ENCODE measurements at places on chromosomes 12 and 14. TPM values are rescaled to one million over a fixed set of nuclear protein-coding genes. Genes with fewer than 3 reads are reported as not detected.

DNA sequence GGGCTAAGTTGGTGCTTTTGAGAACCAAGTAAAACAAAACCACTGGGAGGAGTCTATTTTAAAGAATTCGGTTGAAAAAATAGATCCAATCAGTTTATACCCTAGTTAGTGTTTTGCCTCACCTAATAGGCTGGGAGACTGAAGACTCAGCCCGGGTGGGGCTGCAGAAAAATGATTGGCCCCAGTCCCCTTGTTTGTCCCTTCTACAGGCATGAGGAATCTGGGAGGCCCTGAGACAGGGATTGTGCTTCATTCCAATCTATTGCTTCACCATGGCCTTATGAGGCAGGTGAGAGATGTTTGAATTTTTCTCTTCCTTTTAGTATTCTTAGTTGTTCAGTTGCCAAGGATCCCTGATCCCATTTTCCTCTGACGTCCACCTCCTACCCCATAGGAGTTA is 1.8 kb upstream of the RAB5B start:
- no peak for DNase-seq

DNA sequence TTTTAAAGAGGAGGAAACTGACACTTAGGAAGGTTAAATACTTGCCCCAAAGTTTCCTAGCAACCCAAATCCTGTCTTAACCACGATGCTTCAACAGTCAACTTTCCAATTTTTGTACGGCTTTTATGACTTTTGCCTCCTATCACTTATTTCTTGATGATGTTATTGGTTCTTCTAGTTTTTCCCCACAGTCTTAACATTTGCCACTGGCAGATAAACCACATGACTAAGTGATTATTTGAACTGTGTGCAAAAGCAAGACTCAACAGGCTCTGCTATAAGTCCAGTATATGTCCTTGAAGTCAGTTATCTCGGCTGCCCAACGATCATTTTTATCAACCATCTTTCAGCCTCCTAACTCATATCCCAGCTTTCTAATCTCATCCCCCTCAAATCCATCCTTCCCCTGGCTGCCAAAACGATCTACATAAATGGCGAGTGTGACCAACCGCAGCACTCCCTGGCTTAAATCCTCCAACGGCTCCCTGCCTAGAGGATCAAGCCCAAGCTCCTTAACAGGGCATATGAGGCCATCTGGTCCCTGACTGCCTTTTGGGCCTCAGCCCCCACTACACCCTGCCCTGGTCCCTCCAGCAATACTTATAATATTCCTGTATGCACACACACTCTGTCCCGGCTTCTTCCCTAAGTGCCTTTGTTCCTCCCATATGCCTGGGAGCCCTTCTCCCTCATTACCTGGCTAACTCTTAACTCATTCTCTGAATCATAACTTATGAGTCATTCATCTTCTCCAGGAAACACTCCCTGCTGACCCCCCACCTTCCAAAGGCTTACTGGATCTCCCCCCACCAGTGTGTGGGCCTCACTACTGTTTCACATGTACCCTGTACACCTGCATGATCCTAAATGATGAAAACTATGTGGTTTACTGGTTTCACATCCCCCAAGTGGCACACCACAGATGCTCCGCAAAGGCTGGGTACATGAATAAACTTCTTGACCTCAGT is 8.8 kb downstream of the VPS37B start:
- DNase-seq = peak; percentile 84

DNA sequence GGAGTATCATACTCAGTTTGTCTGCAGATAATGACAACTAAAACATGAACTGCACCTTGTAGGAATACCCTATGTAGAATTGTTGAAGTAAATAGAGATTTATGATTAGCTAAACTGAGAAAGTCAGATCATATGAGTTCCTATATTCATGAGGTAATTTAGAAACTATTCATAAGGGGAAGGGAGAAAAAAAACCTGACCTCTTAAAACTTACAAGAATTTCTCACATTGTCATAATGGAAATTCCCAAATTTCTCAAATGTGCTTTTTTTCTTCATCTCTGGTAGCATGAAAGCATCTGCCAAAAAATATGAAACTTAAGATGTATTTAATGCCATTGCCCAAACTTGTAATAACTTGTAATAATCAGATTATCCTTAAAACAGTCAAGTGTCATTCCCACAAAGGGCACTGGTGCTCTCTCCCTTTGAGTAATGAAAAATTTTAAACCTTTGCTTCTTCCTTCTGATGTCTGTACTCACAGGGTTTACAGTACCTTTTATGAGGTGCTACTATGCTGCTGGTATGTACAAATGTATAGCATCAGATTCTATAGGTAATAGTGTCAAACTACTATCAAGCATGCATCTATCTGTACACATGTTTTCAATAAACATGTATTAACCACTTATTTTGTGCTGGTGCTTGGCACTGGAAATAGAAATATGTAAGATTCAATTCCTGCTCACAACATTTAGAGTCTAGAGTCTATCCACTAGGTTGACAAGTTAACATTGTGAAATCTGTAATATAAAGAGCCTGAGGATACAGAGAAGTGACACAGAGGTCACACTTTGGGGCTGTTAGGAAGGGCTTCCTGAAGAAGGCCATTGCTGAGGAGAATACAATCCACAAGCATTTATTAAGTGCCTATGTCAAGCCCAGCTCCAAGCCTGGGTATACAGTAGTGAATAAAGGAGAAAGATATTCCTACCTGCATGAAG is 17.4 kb upstream of the DRAM1 start:
- no peak for DNase-seq

GRCh38 chr12:65434737-65435136 is 156.3 kb downstream of the MSRB3 start:
- DNase-seq = no peak

The CCDC177 gene
- not detected for total RNA-seq

DNA sequence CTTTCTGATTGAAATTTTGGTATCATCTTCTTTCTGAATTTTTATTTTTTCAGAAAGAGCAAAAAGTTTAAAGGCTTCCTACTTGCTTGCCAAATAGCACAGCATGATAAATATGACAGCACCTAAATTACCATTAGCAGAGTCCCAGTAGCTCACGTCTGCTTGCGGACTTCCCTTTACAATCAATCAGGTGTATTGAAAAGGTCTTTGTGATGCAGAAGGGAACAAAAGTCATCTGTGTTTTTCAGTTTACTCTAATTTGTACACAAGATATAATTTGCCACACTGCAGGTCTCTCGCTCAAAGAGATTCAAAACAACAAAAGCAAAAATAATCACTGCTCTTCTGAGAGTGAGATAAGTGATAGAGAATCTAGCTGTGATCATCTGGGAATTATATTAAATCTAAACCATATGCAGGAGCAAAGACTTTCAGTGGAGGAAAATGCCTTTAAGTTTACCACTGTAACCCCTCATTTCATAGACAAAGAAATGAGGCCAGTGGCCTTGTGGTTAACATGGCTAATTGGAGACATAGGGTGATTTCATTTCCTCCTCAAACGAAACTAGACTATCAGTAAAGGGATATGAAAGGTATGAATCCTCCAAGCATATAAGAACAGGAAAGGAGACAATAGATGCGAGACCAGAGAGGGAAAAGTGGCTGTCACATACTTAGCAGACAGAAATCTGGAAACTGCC is 240.8 kb upstream of the TMPO start:
- DNase-seq = no peak

DNA sequence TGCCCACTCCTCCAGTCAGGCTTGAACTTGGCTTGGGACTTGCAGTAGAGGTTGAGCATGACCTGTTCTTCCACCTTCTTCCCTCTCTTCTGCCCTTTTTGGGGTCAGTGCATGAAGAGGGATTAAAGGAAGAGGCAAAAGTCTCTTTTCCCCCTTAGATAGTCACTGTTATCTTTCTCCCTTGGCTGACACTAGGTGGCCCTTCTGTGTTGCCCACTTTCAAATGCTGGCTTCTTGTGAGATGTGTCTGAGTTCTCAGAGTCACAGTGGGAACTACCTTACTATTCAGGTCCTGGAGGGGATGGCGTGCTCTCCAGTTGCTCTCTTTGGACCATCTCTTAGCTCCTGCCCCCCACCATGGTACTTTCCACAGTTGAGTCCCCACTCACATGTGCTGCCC is 73.6 kb downstream of the GPR65 start:
- DNase-seq = no peak

DNA sequence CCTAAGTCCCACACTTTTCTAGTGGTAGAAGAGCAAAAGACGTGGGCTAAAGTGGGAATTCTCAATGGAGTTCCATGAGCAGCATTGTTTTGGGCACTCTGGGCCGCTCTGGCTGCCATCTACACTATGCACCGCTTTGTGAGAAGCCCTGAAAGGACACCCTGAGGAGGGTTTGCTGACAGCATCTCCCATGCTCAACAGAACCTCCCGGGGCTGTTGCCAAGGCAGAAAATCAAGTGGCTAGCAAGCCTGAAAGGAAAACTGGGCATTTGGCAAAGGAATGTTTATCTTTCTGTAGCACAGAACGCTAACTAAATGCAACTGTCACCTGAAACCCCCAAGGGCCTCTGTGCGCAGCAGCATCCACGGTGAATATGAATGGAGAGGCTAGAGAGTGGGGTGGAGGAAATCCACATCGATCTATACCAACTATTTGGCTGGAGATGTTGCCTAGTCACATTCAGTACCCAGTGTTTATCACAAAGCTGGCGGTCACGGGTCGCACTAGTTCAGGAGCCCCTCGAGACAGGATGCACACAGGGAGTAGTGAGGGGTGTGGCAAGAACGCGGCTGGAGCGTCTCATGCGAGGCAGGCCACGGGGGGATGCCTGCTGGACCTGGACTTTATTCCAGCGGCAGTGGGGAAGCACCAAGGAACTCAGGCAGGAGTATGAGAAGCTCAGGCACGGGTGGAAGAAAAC is 14.2 kb downstream of the APPL2 start:
- DNase-seq = no peak

GRCh38 chr14:30559638-30560091 is 707 bp downstream of the G2E3 start:
- DNase-seq = peak; percentile 14

GRCh38 chr12:9248435-9248834 is 40.2 kb upstream of the PZP start:
- DNase-seq = no peak

- no peak for DNase-seq
These were observed 149.2 kb downstream of the PHLDA1 start for GRCh38 chr12:75882421-75882820.

GRCh38 chr14:44154874-44155273 is 352.2 kb downstream of the FSCB start:
- DNase-seq = no peak

Measured in activated CD4-positive, alpha-beta memory T cell treated with anti-CD3 and anti-CD28 coated beads for 36 hours (primary cell).